Stimulated activated CD4-positive, alpha-beta T cell treated with anti-CD3 and anti-CD28 coated beads, Interleukin-4, amount 100 ng/mL, for 4 hours (primary cell): ENCODE measurements at places on chromosomes 3 and 15.

GRCh38 chr15:31263751-31264558 is 62.7 kb upstream of the KLF13 start:
- peak; percentile 63 for DNase-seq

DNA sequence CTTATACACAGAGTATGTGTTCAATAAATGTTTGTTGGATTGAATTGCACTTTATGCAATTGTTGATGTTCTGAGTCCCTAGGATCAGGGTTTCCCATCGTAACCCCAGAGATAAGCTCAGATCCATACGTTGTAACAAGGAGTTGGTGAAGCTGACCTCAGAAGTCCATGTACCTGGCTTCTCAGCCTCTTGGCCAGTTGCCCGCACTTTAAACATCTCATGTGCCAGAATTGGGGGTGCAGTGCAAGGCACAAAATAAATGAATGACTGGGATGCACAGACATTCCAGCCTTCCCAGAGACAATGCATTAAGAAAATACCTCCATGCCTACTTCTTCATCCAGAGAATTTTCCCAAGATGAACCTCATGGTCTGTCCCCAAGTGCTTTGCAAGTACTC is 142.9 kb upstream of the IL12A start:
- no peak for DNase-seq

- DNase-seq: no peak
These were observed 86.8 kb upstream of the MEF2A start for GRCh38 chr15:99478977-99479376.

GRCh38 chr3:40623567-40623966 is 98.8 kb downstream of the ZNF621 start:
- DNase-seq: no peak

DNA sequence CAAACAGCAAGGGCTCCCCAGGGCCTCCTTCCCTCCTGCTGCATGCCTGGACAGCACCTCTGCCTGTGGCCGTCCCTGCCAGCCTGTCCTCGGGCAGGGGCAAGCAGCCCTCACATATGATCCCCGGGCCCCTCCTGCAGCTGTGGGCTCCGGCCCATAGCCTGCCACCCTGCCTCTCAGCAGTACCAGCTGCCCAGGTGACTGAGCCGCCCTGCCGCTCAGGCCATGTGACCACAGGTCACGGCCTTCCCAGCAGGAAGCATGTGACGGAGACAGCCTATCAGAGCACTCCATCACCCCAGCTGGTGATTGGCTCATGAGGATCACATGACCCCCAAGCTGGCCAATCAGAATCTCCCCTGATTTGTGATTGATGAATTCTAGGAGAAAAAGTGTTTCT is 23.9 kb downstream of the ALDH1L1 start:
- DNase-seq: no peak

- DNase-seq: no peak
These were observed 10.3 kb upstream of the SLCO2A1 start for GRCh38 chr3:134040066-134040465.

- DNase-seq: no peak
These were observed 108.1 kb upstream of the TPM1 start for GRCh38 chr15:62934236-62934971.

DNA sequence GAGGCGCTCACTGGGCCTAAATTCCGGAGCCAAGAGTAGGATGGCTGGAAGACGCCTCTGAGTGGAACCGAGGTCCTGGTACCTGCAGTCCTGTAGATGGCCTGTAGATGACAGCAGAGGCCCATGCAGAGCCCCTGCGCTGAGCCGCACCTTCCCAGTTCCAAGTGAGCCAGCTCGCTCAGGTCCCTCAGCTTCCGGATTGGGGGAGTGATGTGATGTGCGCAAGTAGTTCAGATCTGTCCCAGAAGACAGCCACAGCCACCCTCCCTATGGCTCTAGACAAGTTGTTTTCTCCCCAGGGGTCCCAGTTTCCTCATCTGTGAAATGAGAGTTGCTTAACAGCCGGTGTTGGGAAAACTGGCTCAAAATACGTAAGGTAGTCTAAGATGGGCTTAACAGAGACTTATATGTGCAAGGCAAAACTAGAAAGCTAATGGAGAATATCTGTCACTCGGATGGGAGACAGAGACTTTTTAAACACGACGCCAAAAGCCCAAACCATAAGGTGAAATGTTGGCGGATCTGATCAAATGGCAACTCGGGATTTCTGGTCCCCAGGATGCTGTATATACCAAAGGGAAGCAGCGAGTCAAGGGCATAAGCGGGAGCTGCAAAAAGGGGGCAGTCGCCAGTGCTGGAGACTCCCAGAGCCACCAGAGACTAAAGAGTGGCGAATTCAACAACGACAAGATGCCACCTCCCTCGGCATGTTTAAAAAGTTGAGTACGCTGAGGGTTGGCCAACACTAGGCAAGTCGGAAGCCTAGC is 765 bp upstream of the MAPKAPK3 start:
- peak; percentile 77 for DNase-seq

- DNase-seq: no peak
These were observed 26.4 kb upstream of the ATP8B4 start for GRCh38 chr15:50145451-50145872.

DNA sequence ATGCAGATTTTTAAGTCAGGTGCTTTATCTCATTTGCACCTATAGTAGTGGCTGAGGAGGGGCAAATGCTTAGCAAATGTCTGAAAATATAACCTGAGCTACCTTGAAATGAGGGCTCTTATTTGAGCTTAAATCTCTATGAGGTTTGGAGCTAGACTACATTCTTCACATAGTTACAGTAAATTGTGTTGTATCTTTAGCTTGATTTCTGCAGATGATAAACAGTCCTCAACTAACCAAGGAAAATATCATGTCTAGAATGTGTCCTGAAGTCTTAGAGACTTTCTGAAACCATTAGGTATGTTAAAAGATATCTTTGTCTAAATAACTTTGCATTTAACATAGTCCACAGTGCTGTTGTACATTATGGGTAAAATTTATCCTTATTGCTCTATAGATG is 127.6 kb downstream of the ATP1B3 start:
- no peak for DNase-seq

DNA sequence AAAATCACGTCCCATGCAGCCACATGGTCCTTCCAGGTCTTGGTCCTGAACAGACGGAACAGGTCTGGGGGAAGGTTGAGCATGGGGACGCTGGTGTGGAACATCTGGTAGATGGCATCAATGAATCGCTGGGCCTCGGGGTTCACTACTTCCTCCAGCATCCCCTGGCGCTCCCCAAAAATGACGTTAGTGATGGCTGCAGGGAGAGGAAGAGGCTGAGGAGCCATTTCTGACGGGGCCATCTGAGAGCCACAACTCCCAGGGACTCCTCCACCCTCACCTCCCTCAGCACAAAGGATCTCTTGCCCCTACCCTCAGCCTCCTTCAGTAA is 23.7 kb downstream of the CYP11A1 start:
- no peak for DNase-seq

DNA sequence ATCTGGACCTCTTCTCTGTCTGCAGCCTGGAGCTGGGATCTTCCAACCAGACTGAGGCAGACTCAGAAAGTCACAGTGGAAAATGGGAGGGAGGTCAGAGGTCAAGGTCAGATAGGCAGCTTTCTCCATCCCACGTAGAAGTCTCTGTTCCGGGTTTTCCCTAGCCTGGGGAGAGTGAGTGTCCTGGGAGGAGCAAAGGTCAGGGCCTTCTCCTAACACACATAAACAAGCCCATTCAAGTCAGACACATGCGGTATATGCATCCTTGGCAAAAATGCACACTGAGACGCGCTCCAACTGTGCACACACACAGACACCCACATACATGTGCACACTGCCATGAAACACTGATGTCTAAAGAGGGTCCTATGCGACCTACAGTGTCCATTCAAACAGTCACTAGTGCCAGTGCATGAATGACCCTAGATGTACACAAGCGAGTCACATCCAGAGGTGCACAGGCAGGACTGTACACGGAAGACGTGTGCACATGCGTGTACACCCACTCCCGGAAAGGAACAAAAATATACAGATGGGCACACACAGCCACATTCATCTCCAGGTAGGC is 681 bp downstream of the TWF2 start:
- DNase-seq: no peak

DNA sequence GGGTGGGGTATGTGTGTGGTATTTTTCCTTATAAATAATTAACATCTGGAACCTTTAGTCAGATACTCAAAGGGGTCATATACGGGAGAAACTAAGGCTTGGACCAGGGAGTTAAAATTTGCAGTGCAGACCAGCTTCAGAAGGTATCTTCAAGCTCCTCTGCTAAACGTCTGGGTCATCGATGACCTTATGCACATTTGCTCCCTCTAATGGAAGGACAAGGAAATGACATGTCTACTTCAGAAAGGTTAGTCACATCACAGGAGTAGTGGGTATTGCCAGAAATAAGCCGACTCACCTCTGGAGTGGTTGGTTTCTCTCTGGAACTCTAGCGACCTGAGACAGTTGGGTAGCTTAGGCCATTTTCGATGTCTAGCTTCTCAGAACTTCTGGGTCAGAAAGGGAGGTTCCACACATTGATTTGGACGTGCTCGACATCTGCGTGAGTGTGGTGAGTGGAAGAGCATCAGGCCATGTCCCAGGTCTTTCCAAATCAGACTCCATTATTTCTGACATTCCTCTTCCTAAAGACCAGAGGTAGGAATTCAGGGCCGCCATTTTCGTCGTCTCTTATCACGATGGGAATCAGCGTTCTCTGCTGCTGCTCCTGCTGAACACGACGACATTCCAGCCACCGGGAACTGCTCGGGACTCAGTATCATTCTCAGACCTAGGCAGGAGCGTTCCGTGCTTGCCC is 31.8 kb upstream of the RASA2 start:
- DNase-seq: peak; percentile 21

DNA sequence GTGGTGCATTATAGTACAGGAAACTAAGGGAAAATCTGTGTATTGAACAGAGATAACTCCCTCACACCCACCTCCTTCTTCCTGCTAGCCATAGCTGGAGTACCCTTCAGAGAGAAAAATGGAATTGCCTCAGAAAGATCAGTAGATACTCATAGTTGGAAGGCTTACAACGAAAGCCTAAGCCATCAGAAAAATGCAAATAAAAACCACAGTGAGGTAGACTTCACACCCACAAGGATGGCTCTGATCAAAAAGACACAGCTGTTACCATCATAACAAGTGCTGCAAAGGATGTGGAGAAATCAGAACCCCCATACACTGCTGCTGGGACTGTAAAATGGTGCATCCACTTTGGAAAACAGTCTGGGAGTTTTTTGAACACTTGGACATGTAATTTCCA is 7.4 kb upstream of the DLG1 start:
- no peak for DNase-seq

DNA sequence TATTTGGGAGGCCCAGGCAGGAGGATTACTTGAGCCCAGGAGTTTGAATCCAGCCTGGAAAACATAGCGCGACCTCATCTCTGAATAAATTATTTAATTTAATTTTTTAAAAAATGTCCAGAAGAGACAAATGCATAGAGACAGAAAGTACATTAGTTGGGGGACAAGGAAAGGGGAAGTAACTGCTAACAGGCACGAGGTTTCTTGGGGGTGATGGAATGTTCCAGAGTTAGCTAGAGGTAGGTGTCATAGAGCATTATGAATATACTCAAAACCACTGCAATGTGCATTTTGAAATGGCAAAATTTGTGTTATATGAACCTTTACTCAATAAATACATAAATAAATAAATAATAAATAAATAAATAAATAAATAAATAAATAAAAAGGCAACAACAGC is 31.7 kb upstream of the CYP11A1 start:
- DNase-seq: no peak

DNA sequence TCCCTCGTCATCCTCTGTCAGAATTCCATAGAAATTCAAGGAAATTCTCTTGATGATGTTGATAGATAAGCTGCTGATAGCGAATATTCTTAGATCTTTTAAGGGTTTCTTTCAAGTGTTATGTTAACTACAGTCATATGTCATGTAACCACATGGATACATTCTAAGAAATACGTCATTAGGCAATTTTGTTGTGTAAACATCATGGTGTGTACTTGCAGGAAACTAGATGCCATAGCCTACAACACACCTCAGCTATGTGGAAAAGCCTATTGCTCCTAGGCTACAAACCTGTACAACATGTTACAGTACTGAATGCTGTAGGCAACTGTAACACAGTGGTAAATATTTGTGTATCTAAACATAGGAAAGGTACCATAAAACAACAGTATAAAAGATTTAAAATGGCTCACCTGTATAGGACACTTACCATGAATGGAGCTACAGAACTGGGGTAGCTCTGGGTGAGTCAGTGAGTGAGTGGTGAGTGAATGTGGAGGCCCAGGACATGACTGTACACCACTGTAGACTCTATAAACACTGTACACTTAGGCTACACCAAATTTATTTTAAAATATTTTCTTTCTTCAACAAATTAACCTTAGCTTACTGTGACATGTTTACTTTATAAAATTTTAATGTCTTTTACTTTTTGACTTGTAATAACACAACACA is 34.6 kb downstream of the GLDN start:
- no peak for DNase-seq
